Calu3 (cell line): ENCODE measurements at places on chromosomes 3 and 15. TPM values are rescaled to one million over a fixed set of nuclear protein-coding genes. Genes with fewer than 3 reads are reported as not detected.

GRCh38 chr3:57221883-57222282, 5.6 kb upstream of the APPL1 start:
- H3K36me3 ChIP-seq: peaks cover 4% of the 10 kb centered on the region
- no peak overlapping the region for H3K4me3 ChIP-seq
- H3K27me3 ChIP-seq: no peaks in the 10 kb centered on the region
- peaks cover 6% of the 10 kb centered on the region for H3K4me1 ChIP-seq
- no peak for DNase-seq
- no peak overlapping the region for H3K27ac ChIP-seq

- H3K4me3 ChIP-seq: no peak overlapping the region
- peaks cover 17% of the 10 kb centered on the region for H3K4me1 ChIP-seq
- no peak for DNase-seq
- peaks cover 42% of the 10 kb centered on the region for H3K27me3 ChIP-seq
- no peaks in the 10 kb centered on the region for H3K36me3 ChIP-seq
- no peak overlapping the region for H3K27ac ChIP-seq
Measured at GRCh38 chr3:126395846-126396513, 1.3 kb downstream of the CFAP100 start.

CLDN1 gene
- total RNA-seq: 204 and 253 TPM in 2 replicates

- H3K4me3 ChIP-seq: no peak overlapping the region
- H3K4me1 ChIP-seq: no peaks in the 10 kb centered on the region
- peak; percentile 19 for DNase-seq
- H3K27ac ChIP-seq: no peak overlapping the region
Measured at GRCh38 chr3:27943106-27943505, 221.0 kb upstream of the EOMES start.

- H3K4me1 ChIP-seq: no peaks in the 10 kb centered on the region
- no peak for DNase-seq
- H3K27ac ChIP-seq: no peak overlapping the region
- peaks cover 50% of the 10 kb centered on the region for H3K27me3 ChIP-seq
Measured at GRCh38 chr15:77607894-77608261, 24.8 kb downstream of the LINGO1 start.

DNA sequence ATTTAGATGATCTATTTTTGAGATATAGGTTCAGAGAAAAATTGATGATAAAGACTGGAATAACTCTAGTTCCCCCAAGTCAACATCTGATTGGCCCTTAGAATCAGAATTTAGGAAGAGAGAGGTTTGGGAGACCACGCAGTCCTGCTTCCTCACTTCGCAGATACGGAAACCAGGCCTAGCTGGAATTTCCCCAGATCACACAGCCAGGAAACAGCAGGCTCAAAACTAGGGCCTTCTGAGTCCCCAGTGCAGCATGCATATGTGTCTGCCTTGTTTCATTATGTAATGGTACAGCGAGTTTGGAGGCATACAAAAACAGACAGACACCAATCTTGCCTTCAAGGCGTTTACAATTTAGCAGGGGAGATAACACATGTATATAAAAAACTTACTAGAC, 177.1 kb upstream of the ICE2 start:
- DNase-seq: no peak
- no peaks in the 10 kb centered on the region for H3K36me3 ChIP-seq
- H3K27ac ChIP-seq: no peak overlapping the region
- peaks cover 44% of the 10 kb centered on the region for H3K27me3 ChIP-seq
- H3K4me3 ChIP-seq: no peak overlapping the region

GRCh38 chr15:29142129-29142747, 127.4 kb downstream of the NSMCE3 start:
- no peak for DNase-seq
- H3K4me3 ChIP-seq: no peak overlapping the region
- no peaks in the 10 kb centered on the region for H3K36me3 ChIP-seq
- no peaks in the 10 kb centered on the region for H3K4me1 ChIP-seq
- H3K27ac ChIP-seq: no peak overlapping the region

DNA sequence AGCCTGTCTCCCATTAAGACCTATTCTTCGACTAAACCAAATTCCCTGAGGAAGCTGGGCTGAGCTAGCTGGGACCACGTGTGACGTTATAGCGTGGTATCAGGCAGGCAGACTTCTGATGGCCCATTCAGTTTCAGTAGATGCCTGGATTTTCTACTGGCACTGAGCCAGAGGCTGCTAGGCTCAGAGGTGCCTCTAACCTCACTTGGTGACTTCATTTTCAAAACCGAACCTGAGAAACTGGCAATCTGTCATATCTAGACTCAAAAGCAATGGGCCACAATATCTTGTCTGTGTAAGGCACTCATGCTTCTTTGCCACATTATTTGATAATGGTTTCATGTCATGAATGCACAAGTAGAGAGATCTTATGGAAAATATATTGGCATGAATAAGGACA, 352.1 kb upstream of the AZI2 start:
- no peaks in the 10 kb centered on the region for H3K27me3 ChIP-seq
- no peak overlapping the region for H3K4me3 ChIP-seq
- peaks cover 19% of the 10 kb centered on the region for H3K4me1 ChIP-seq
- H3K27ac ChIP-seq: no peak overlapping the region
- no peak for DNase-seq

DNA sequence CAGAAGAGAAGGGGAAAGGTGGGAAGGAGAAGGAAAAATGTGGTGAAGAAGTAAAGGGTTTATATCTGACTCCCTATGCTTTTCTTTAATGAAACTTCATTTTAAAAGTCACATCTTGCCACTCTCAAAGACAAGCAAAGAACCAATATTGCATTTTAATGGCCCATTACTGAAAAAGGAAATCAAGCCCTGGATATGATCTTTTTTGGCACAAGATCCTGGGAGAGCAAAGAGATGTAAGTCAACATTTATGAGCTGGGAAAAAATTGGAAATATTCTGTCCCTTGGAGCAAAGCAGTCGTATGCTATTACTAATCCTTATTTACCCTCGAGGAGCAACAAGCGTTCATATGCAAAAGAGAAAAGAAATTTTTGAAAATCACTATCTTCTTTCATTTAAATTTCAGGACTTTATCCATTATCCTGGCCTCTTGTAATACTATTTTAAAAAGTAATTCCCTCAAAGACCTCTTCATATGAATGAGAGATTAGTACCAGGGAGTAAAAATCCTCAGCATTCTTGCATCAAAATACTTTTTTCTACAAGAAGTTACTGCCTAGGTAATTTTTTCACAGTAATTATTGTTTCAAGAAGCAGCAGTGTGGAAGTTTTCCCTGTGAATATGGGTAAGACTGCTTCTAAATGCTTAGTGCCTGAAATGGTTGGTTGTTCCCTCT, 435.3 kb upstream of the PDZRN3 start:
- no peak overlapping the region for H3K4me3 ChIP-seq
- no peaks in the 10 kb centered on the region for H3K36me3 ChIP-seq
- no peaks in the 10 kb centered on the region for H3K4me1 ChIP-seq
- no peak for DNase-seq
- no peaks in the 10 kb centered on the region for H3K27me3 ChIP-seq

RASL12 gene
- 0.12 and 0.39 TPM in 2 replicates for total RNA-seq

GRCh38 chr3:44045476-44046275, 196.0 kb upstream of the TOPAZ1 start:
- H3K4me3 ChIP-seq: no peak overlapping the region
- no peaks in the 10 kb centered on the region for H3K27me3 ChIP-seq
- DNase-seq: peak; percentile 83
- H3K4me1 ChIP-seq: peaks cover 39% of the 10 kb centered on the region
- H3K36me3 ChIP-seq: no peaks in the 10 kb centered on the region

- no peak overlapping the region for H3K4me3 ChIP-seq
- no peak for DNase-seq
- no peaks in the 10 kb centered on the region for H3K4me1 ChIP-seq
- no peaks in the 10 kb centered on the region for H3K27me3 ChIP-seq
- H3K36me3 ChIP-seq: peaks cover 11% of the 10 kb centered on the region
Measured at GRCh38 chr3:66398228-66399025, 102.4 kb downstream of the LRIG1 start.

GRCh38 chr3:151351219-151351618, 21.9 kb upstream of the P2RY13 start:
- H3K27me3 ChIP-seq: no peaks in the 10 kb centered on the region
- DNase-seq: no peak
- H3K36me3 ChIP-seq: no peaks in the 10 kb centered on the region
- H3K4me1 ChIP-seq: peaks cover under 1% of the 10 kb centered on the region
- H3K27ac ChIP-seq: no peak overlapping the region

DNA sequence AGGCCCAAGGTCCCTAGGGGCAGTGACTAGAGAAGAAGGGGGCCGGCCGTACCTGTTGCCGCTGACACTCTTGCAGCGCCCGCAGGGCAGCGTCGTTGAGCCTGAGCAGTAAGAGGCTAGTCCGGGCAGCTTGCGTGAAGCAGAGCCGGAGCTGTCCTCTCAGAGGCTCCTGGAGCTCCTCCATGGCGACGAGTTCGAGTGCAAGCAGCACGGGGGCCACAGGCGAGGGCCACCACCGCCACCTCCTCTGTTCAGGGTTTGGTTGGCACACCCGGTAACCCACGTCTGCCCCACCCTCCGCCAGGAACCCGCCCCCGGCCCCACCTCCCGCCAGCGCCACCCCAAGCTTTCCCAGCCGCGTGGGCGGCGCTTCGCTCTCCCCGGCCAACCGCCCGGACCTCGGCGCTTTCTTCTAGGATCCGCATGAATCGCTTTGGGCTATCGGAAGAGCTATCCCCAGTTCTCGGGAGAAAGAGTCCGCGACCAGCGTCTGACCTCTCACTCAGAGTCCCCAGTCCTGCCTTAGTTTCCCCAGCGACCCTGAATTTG, at the start of gene ELL3:
Gene ELL3, minus strand, starts transcription at position 249 of the 549 bp plus-strand sequence. Its CDS starts 65 bp downstream, at position 184.
- H3K27ac ChIP-seq: peak within 1 kb of the TSS; percentile 79
- DNase-seq: peak; percentile 71
- H3K36me3 ChIP-seq: peaks cover 49% of the 10 kb centered on the region

FAM3D gene
- total RNA-seq: 3.0 and 3.8 TPM in 2 replicates

- DNase-seq: no peak
- no peak overlapping the region for H3K4me3 ChIP-seq
- no peak overlapping the region for H3K27ac ChIP-seq
- H3K36me3 ChIP-seq: no peaks in the 10 kb centered on the region
Measured at GRCh38 chr3:99928771-99929744, 111.4 kb downstream of the CMSS1 start.

NR2E3 gene
- 0.49 and 0.83 TPM in 2 replicates for total RNA-seq

LEKR1 gene
- 4.5 and 5.1 TPM in 2 replicates for total RNA-seq

GRCh38 chr15:90839187-90840071, 29.0 kb upstream of the FURIN start:
- H3K27me3 ChIP-seq: peaks cover 24% of the 10 kb centered on the region
- H3K27ac ChIP-seq: no peak overlapping the region
- no peak overlapping the region for H3K4me3 ChIP-seq
- no peaks in the 10 kb centered on the region for H3K36me3 ChIP-seq

GRCh38 chr15:98139337-98139736, 178.8 kb downstream of the ARRDC4 start:
- H3K27ac ChIP-seq: no peak overlapping the region
- no peaks in the 10 kb centered on the region for H3K36me3 ChIP-seq
- H3K4me3 ChIP-seq: no peak overlapping the region
- H3K4me1 ChIP-seq: no peaks in the 10 kb centered on the region
- no peak for DNase-seq

GRCh38 chr3:147654827-147655226, 245.7 kb downstream of the ZIC1 start:
- H3K27me3 ChIP-seq: no peaks in the 10 kb centered on the region
- no peaks in the 10 kb centered on the region for H3K36me3 ChIP-seq
- H3K4me3 ChIP-seq: no peak overlapping the region
- H3K27ac ChIP-seq: no peak overlapping the region
- no peak for DNase-seq

- H3K36me3 ChIP-seq: no peaks in the 10 kb centered on the region
- peak; percentile 20 for DNase-seq
- H3K27ac ChIP-seq: no peak overlapping the region
Measured at GRCh38 chr3:180802837-180803236, 109.6 kb upstream of the FXR1 start.

DNA sequence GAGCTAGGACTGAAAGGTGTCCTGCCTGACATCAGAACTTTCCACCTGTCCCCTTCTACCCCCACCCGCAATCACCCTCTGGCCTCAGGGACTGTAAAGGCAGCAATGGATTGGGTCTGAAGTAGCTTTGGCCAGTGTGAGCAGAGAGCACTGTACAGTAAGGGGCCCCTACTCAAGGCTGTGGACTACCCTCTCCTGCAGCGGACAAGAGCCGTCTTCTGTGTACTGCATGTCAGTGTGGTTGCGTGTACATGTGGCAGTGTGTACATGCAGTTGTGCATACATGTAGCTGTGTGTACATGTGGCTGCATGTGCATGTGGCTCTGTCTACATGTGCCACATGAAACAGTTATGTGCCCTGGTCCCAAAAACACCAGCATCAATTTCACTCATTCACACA, 205.9 kb upstream of the LINGO1 start:
- no peak for DNase-seq
- no peak overlapping the region for H3K4me3 ChIP-seq
- no peak overlapping the region for H3K27ac ChIP-seq
- no peaks in the 10 kb centered on the region for H3K4me1 ChIP-seq
- H3K36me3 ChIP-seq: peaks cover 4% of the 10 kb centered on the region
- H3K27me3 ChIP-seq: peaks cover 95% of the 10 kb centered on the region

ISL2 gene
- 5.3 and 7.6 TPM in 2 replicates for total RNA-seq

PPP1R14D gene
- total RNA-seq: 0.51 and 1.7 TPM in 2 replicates

DNA sequence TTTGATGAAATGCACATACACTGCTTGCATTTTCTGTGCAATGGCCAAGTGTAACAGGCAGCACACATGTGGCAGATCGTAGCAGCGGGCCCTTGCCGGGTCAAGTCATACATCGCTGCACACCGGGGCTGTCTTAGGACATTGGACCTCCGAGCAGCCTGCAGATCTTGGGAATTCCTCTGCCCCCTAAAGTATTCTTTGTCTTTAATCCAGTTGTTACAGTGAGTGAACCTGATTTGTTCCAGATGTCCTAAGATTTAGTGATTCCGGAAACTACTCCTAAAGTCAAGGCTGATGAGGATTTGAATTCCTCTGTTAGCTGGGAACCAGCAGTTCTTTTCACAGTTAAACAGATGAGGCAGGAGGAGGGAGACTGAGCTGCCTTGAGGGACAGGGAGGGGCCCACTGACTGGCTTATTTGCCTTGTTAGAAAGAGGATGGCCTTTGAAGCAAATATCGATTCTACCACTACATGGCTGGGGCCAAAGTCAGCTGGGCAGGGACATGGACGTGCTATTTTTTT, 190.7 kb upstream of the CTDSPL start:
- H3K27me3 ChIP-seq: peaks cover 85% of the 10 kb centered on the region
- H3K4me3 ChIP-seq: no peak overlapping the region
- no peak overlapping the region for H3K27ac ChIP-seq
- no peak for DNase-seq
- no peaks in the 10 kb centered on the region for H3K36me3 ChIP-seq

DNA sequence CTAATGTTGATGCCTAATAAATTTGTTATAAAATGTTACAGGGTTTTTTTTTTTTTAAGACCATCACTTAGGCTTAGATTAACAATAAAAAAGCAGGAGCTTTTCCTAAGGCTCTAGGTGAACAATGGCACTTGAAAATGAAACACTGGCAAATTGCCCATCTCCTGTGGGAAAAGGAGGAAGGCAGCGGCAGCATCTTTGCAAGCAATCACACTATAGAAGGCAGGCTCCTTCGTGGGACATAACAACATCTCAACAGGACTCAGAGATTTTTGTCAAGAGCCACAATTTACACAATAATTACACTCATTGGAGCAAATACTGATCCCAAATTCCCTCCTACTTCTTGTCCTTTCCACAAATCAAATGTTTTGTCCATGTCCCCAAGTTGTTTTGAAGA, 646.7 kb downstream of the ROBO2 start:
- H3K27me3 ChIP-seq: no peaks in the 10 kb centered on the region
- no peak overlapping the region for H3K4me3 ChIP-seq
- no peaks in the 10 kb centered on the region for H3K4me1 ChIP-seq
- DNase-seq: no peak
- no peak overlapping the region for H3K27ac ChIP-seq
- H3K36me3 ChIP-seq: no peaks in the 10 kb centered on the region

- no peaks in the 10 kb centered on the region for H3K27me3 ChIP-seq
- H3K27ac ChIP-seq: peak overlapping the region; percentile 98
- peaks cover 40% of the 10 kb centered on the region for H3K4me1 ChIP-seq
- DNase-seq: peak; percentile 64
Measured at GRCh38 chr15:99704444-99704838, 28.8 kb downstream of the LYSMD4 start.
